Activated effector memory CD4-positive, alpha-beta T cell treated with Interleukin-2 at 50 U/mL for 16 hours (primary cell): ENCODE measurements at places on chromosomes 3 and 15.

DNA sequence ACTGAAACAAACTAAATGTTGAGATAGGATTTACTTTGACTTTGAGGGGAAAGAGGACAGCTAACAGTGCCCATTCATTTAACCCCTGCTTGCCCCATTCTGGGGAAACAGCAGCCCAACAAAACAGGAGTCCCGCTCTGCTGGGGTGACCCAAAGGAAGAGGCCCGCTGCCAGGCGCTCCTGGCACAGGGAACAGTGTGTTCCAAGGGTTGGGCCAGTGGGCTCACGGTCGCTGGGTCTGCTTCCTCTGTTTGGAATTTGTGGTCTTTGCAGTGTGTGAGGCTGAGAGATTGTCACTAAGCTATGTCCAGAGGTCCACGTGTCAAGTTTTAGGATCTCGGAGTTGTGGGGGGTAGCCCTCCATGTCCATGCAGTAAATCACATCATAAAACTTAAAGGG, 250.4 kb upstream of the C2CD4B start:
- DNase-seq, result no peak

GRCh38 chr3:98739266-98739665, 23.9 kb upstream of the ST3GAL6 start:
- no peak for DNase-seq

DNA sequence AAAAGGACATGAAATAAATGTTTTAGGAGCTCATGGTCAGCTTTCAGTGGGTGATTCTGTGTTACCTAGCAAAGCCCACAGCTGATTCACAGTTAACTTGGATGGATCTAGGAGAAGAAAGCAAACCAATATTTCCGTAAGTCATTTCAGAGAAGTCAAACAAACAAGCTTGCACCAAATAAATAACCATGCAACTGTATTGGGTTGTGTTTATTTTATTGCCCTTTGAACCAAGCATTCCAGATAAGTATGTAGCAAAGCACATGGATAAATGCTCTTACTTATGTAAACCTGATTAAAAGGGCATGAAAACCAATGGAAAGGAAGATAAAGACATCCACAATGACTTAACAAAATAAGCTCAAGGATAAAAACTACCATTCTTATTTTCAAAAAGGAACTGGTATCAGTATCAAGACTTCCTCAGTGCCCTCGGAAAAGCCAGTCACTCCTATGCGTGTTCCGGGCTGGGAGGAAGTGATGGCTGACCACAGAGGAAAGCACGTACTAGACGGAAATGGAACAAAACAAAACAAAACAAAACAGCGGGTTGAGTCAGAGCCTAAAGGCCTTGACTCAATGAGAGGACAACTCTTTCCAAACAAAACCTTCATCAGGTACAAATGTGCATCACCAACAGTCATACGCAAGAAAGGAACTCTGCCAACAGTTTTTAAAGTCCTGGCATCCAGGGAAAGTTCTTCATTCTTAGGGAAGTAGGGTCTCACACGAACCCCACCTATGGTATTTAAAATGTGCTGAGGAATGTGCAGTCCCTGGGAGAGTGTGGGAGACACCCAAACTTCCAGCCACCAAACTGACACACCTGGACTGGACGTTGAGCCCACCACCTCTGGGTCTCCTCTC, 103.3 kb downstream of the SNRK start:
- DNase-seq, result peak; percentile 67

- DNase-seq, result no peak
These were observed 5.1 kb downstream of the RBP1 start for GRCh38 chr3:139534455-139534812.

GRCh38 chr3:49362561-49362960, 4.4 kb upstream of the GPX1 start:
- DNase-seq, result no peak

DNA sequence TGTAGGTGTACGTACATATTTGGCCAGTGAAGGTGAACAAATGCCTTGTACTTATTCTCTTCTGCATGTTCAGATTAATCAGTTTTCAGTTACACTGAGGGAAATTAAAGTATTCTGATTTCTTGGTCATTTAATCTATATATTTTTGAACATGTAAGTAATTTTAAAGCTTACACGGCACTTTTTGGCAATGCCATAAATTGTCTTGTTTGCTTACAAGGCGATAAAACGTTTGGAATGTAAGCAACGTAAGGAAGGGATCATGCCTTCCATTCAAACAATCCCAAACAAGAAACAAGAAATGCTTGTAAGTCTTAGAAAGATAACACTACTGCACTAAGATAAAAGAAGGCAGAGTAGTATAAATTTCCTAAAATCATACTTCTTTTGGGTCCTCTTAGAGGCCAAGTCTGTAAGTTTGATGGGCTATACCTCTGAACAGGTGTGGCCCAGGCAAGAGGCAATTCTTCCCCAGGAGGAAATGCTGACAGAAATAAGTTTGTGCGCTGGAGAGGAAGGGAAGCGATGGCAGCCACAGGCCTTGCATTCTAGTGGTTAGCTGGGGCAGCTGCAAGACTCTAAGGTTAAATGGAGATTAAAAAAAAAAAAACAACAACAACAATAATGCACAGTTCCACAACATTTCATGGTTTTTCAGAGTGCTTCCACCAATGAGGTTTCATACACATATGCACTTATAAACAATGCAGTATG, 73.8 kb downstream of the GOLIM4 start:
- DNase-seq, result no peak

DNA sequence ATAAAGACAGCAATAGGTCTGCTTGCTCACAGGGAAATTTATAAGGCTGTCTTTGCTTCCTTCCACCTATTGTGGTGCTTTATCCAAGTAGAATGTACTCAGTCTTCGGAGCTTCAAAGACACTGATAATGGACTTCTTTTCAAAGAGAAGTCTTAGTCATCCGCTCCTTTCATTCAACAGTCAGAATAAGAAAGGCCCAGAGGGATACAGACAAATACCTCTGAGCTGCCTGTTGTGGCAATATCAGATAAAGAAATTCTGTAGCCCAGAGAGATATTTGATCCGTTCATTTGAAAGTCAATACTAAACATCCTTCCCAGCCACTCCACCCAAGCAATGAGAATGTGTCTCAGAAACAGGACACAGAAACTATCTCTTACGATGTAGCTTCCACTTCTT, 110.0 kb downstream of the FHIT start:
- DNase-seq, result no peak

- DNase-seq, result no peak
These were observed 6.4 kb downstream of the TEX9 start for GRCh38 chr15:56371495-56372147.

DNA sequence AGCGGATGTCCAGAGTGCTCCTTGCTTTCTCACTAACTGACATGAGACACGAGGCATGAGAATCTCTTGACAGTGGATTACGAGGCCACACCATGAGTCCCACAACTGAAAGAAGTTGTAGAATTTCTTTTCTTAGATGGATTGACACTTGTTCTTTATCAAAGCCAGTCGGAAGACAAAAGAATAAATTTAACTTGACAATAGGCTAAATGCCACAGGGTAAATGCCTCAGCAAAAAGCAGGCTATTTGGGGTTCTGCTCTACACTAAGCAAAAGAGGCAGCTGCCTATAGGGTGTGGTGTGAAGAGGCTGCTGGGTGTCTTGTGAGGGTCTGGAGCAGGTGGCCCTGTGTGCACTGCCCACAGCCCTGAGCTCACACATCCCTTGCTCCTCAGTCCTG, 135.1 kb upstream of the SEMA6D start:
- DNase-seq, result no peak

DNA sequence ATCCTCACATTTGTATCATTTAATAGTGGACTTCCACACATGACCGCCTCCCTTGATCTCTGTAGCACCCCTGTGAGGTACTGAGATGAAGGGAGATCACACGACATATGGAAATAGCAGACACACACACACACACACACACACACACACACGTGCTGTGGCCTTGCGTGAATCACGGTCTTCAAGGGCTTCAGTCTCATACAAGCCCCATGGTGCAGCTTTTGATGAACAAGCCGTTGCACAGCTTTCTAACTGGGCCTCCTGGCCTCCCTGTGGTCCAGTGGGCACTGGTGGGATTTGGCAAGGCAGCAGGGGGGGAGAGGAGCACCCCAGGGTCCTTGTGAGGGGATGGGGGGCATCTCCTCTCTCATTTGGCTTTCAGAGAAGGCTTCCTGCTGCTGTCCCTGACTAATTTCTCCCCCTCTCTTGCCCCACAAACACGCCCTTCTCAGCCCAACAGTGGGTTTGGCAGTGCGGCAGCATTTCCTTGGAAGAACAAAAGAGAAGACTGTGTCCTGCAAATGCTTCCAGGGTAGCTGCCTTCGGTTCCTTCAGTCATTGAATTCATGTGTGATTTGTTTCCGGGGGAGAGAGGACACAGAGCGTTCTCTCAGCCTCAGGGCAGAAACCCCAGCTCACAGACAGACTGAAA, 98.7 kb downstream of the SMAD6 start:
- no peak for DNase-seq

- DNase-seq, result no peak
These were observed 30.1 kb downstream of the SH3GL3 start for GRCh38 chr15:83477172-83477807.

DNA sequence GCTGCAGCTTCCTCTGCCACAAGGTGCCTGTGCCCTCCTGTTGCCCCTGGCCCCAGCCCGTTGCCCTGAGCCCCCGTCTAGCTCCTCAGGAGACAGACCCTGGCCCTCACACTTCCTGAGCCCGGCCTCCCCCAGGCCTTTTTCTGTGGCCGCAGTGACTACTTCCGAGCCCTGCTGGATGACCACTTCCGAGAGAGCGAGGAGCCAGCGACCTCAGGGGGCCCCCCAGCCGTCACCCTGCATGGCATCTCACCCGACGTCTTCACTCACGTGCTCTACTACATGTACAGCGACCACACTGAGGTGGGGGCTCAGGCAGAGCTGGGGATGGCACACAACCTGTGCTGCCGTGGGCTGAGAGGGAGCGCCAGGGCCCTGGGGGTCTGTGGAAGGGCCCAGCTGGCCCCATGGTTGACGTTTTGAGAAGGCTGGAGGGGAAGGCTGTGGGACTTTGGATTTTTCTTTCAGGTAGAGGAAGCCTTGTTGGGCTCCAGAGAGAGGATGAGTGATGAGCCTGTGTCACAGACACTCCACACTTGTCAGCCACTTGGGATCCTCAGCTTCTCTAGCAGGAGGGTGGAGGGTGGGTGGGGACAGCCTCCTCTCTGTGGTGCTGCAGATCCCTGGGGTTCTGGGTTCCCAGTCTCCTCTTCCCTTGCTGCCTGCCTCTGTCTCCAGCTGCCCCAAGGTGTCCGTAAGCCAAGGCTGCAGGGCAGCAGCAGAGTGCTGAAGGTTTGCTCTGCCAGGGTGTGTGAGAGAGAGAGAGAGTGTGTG, 5.0 kb downstream of the ABTB1 start:
- DNase-seq, result no peak
